ENCODE measurements at places on chromosomes 3 and 15.

GRCh38 chr3:110174908-110175307, 837.6 kb upstream of the DPPA4 start:
- DNase-seq: no peak

GRCh38 chr3:156553705-156554356, 1.1 kb downstream of the SSR3 start:
- no peak for DNase-seq

DNA sequence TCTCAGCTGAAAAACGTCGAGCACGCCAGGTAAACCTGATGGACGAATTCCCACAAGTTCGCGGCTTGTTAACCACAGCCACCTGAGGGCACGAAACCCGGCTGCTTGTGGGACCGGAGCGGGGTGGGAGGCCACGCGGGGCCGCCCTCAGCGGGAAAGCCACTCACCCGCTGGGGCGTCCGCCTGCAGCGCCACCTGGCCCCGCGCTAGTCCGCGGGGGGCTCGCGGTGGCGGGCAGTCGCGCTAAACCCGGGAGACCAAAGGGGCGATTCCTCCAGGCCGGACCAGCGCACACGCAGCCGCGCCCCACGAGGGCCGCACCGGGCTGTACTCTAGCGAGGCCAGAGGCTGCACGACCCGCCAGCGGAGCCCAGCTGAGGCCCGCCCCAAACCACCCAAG, 15.7 kb upstream of the CFAP161 start:
- no peak for DNase-seq

- DNase-seq: no peak
These were observed 104.7 kb downstream of the UNC13C start for GRCh38 chr15:54082836-54083492.

GRCh38 chr3:143236226-143236964, 116.8 kb downstream of the CHST2 start:
- DNase-seq: no peak

DNA sequence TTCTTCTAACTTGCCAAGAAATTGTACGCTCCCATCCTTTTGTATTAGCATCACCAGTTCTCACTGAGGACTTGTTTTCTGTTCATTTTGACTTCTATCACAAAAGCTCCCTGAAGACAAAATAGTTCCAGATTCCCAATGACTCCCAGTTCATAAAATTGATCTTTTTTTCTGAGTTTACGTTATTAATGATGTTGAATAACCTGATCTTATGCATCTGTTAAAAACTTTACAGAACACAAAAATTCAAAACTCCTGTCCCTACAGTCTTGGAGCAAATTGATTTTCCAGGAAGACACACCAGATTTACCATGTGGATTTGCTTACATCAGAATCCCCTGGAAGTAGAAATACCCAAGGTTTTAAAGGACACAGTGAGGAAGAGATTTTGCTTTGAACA, 8.3 kb upstream of the KCNMB2 start:
- DNase-seq: no peak

DNA sequence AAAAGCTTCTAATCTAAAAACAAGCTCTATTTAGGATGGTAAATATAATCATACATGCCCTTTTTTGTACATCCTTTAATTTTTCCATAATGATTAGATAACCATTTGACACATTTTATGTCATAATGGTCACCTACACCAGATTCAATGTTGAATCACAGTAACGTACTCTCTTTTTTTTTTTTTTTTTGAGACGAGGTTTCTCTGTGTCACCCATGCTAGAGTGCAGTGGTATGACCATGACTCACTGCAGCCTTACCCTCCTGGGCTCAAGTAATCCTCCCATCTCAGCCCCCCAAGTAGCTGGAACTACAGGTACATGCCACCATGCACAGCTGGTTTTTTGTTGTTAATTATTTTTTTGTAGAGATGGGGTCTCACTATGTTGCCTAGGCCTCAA, 49.2 kb downstream of the PROS1 start:
- DNase-seq: no peak

DNA sequence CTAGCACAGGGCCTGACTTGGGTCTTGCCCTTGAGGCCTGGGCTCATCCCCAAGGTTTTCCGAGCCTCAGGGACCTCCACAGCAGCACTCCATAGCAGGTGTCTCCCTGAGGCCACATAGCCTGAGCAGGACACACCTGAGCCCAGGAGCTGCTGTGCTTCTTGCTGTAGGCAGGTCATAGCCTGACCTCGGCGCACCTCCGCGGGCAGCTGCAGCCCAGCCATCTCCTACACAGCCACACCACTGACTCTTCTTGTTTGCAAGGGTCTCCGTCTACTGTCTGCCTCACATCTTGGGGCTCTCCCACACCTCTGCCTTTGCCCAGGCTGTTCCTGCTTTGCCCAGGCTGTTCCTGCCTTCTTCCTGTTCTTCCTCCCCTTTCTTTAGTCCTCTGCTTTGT, 224.8 kb downstream of the SLCO3A1 start:
- DNase-seq: no peak

- no peak for DNase-seq
These were observed 12.6 kb downstream of the IL12A start for GRCh38 chr3:160001148-160001760.

- DNase-seq: no peak
These were observed 223.0 kb upstream of the SATB1 start for GRCh38 chr3:18648159-18648558.

DNA sequence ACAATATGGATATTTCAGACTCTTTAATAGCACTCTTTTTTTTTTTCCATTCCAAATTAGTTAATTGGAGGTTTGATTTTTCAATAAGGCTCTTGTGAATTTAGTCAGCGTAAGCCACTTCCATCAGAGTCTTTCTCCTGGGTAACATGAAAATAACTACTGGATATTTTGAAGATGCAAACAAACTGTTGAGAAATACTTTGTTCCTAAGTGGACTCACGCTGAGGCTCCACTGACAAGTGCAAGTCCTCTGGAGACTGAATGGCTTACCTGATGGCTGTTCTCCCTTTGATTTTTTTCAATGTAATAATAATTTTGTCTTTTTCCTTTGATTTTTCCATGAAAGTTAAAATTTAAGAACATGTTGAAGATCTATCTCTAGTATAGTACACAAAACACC, 26.0 kb upstream of the TM4SF1 start:
- no peak for DNase-seq

GRCh38 chr3:190336516-190337189, 14.4 kb upstream of the CLDN1 start:
- no peak for DNase-seq

DNA sequence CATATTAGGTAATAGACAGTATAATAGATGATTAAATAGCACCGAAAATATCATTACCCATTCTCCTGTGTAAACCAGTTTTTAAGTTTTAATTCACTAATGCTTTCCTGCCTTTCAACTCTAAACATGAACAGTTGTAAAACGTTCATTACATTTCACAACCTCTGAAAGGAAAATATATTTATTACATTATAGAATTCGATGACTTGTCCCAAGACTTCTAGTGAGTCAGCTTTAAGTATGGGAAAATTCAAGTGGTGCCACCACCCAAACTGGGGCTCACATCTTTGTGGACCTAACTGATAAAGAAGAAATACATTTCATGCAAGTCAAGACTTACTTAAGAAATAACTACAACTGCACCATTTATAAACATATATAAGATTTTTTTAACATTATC, 2.0 kb downstream of the TRIM59 start:
- no peak for DNase-seq

- no peak for DNase-seq
These were observed 131.9 kb downstream of the MYLK start for GRCh38 chr3:123752228-123752627.

DNA sequence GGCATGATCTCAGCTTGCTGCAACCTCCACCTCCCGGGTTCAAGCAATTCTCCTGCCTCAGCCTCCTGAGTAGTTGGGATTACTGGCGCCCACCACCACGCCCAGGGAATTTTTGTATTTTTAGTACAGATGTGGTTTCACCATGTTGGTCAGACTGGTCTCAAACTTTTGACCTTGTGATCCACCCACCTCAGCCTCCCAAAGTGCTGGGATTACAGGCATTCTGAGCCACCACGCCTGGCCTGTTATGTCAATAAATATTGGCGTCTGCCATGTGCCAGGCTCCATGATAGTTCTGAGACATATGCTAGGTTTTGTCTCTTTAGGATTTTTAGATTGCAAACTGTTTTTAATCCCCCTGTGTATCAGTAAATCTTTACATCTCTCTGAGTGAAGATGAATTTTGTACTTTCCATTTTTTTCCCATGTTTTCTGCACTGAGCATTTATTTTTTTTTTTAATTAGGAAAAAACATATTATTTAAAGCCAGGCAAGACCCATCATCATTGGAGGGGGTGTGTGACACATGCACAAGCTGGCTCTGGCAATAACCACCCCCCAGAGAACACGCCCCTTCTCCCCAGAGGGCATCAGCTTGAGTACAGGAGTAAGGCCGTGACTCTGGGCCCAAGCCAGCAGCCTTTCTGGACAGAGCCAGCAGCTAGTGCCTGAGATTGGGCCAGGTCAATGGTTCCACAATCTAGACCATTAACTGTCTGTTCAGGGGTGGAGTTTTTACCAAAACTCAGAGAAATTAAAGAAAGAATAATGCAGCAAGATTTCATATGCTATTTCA, 51.0 kb upstream of the ATP1B3 start:
- no peak for DNase-seq

DNA sequence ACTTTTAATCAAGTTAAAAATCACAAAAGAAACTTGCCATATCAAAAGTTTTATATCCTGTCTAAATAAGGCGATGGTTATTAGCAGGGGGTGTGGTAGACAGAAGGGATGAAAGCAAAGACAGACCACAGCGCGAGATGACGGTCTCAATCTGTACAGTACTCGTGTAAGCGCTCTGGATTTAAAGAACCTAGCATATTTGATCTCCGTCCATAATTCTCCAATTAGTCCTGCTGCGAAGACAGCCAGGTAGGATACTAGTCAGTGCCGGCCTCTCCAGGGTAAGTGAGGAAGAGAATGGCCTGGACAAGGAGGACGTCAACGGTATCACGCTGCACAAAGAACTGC, 701 bp downstream of the SGO1 start:
- DNase-seq: peak; percentile 13

DNA sequence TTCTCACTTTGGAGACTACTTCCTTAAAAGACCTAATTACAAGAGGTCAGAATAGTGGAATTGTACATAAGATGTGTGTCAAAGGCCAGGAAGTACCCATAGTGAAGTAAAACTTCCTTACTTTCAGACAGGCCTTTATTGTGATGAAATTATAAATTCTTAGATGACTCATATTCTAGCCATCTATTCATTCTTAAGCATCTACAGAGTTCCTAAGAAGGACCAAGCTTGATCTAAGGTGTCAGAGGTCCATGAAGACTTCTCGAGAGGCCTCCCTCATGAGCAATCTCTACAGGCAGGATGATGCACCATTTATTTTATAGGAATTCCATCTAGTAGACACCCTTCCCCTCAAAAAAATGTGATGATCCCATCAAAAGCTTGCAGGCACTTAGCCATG, 493.3 kb downstream of the MAGI1 start:
- no peak for DNase-seq

DNA sequence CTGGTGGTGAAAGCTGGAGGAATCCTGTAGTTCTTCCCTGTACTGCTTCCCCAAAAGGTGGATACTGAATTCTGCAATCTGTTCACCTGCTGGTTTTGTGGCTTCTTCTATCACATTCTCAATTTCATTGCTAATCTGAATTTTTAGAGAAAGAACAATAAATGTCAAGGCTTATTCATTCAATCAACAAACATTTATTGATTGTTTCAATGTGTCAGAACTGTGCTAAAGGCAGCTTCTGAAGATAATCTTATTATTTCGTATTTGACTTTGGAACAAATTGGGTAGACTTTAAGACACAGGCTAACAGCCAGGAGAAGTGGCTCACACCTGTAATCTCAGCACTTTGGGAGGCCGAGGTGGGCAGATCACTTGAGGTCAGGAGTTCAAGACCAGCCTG, 46.8 kb downstream of the IMPG2 start:
- DNase-seq: no peak

GRCh38 chr15:97528238-97528637, 432.3 kb upstream of the ARRDC4 start:
- no peak for DNase-seq

All from CD4-positive, alpha-beta T cell treated with Interleukin-4 for 4 hours (primary cell).